ENCODE measurements at places on chromosomes 7 and 10. TPM values are rescaled to one million over a fixed set of nuclear protein-coding genes. Genes with fewer than 3 reads are reported as not detected.
A peak's percentile ranks its signal among the peaks of the same experiment; 100 is the strongest.

- no peak for DNase-seq
Observed at GRCh38 chr7:157405501-157405900, 68.7 kb downstream of the DNAJB6 start.

TECPR1 gene
- total RNA-seq: 42.3 TPM

- DNase-seq: peak; percentile 87
Observed at GRCh38 chr7:44257618-44258422, 57.0 kb downstream of the YKT6 start.

- DNase-seq: no peak
Observed at GRCh38 chr10:7312488-7312857, 98.4 kb downstream of the SFMBT2 start.

- peak; percentile 10 for DNase-seq
Observed at GRCh38 chr7:85833066-85833465, 646.2 kb upstream of the SEMA3D start.

DNA sequence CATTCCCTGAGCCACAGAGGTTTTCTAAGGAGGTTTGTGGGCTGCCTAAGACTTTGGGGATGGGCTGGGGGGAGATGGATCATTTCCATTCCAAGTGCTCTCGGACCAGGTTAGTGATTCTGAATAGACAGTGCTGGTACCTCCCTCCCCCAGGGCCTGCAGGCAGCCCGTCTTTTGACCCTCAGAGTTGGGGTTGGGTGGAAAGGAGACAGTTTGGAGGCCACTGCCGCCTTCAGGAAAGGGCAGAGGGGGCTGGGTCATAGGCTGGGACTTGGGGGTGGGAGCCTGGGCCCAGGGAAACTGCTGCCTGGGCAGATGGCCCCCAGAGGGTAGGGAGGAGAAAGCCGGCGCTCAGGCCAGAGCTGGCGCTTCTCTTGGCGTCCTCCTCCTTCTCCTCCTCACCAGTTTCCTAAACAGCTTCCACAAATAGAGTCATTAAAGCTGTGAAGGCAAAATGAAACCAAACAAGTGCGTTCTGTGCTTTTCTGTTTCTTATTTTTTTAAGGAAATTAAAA lies 4.4 kb downstream of the UNC5B start:
- no peak for DNase-seq

DNA sequence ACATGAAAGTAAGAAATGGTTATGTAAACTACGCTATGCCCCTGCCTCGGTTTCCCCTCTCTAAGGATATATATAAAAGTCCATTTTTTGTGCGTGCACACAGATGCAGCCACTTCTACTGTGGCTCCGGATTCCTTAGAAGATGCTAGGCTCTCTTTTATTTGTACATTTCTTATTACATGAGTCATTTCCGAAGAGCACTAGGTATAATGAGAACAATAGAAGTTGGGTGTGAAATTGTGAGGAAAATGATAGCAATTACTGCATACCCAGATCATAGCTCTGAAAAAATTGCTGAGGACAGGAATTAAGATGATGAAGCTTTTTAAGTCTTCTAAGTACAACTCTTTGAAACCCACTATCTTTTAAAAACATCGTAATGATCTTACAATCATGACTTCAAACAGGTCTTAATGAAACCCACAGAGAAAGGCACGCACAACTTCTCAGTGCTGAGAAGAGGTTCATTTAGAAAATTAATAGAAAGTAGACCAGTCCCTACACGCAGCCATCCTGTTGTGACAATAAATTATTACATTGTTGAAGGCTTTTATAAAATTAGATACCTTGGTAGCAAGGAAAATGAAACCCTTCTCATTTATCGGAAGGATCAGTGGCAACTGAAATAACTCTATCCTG lies 96.2 kb upstream of the FGFR2 start:
- no peak for DNase-seq

DNA sequence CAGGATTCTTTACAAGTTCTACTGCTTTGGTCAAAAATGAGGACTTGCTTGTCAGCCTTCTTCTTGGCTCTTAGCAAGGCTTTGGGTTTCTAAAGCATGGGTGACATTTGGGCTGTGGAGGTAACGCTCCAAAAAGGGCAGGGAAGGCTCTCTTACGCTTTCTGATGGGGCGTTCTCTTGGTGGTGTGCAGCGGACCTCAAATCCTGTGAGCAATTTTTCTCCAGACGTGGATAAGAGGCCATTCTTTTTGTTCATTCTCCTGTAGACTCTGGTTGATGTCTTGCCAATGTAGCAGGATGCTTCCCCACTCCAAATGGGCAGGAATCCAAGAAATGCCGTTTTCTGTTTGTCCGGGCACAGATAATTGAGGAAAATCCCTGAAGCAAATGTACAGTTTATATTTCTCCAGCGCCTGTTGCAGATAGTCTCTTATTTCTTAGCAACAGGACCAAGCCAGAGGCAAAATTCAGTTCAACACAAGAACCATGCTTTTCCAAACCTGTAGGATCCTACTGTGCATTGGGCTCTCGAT lies 138.4 kb upstream of the NFE2L3 start:
- peak; percentile 86 for DNase-seq

GRCh38 chr7:157952841-157953645 lies 616.2 kb downstream of the DNAJB6 start:
- DNase-seq: no peak

GRCh38 chr10:3502673-3503072 lies 282.3 kb downstream of the KLF6 start:
- DNase-seq: no peak

DNA sequence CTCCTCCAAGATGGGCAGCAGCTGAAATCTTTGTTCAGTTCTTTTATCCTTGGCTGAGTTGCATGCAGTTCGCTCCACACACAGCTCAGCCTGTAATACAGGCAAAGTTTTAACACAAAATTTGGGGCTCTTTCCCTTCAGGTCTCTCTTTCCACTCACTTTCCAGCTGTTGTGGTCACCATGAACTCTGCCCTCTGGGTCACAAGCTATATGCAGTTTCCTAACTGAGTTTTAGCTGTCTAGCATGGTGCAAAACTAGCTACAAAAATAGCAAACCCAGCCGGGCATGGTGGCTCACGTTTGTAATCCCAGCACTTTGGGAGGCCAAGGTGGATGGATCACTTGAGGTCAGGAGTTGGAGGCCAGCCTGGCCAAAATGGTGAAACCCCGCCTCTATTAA lies 53.2 kb downstream of the ABI1 start:
- no peak for DNase-seq

DNA sequence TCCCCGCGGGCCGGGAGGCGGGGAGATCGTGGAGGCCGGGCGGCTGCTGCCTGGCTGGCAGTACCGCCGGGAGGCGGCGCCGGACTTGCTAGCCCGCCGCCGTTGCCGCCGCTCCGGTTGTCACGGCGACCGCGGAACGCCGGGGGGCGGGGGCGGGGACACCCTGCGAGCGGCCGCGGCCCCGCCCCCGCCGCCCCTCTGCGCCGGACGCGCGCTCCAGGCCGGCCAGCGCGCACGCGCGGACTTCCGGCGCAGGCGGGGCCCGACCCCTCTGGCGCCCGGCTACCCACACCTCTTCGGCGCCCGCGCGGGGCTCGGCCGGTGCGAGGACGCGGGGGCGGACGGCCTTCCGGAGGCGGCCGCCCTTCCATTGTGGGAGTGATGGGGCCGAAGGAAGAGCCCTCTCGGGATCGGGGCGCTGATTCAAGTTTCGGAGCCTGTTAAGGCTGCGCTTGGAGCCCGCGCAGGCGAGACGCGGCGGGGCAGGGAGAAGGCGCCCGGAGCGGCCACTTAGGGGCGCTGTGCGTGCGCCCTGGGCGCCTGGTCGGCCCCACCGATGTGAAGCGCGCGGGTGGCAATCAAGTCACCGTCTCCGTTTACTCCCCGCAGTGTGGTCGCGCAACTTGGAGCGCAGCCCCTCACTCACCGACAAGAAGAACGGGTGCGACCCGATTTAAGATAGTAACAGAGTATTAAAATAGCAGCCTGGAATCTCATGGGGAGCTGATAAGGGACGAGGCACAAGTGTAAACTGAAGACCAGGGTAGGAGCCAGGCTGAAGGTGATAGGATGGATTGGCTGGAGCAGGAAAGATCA lies 449 bp upstream of the DPY19L1 start:
- peak; percentile 96 for DNase-seq

- DNase-seq: no peak
Observed at GRCh38 chr7:22393913-22394729, 37.2 kb upstream of the RAPGEF5 start.

DNA sequence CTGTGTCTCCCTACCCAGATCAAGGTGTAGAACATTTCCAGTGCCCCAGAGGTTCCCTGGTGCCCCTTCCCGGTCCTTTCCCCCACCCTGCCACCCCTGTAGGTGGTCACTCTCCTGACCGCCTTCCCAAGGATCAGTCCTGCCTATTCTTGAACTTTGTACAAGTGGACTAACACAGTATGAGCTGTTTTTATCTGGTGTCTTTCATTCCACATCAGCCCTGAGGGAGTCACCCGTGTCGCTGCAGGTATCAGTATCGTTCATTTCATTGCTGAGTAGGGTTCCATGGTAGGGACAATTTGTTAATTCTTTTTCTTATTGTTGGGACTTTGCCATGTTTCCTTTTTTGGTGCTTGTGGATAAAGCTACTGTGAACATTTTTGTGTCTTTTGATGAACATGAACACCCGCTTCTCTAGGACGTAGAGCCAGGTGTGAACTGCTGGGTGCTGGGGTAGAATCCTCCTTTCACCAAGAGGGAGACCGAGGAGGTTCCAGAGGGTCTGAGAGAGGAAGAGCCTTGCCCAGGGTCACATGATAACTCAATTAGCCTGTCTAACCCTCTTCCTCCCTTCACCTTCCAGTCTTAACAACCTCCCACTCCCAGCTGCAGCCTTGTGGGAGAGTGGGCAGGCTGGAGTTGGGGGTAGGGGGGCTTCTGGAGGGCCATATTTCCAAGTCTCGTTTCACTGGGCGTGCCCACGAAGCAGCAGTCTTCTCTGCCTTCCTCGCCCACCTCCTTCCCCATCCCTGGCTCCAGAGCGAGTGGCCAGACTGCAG lies 18.0 kb downstream of the PALD1 start:
- no peak for DNase-seq

- DNase-seq: no peak
Observed at GRCh38 chr10:78378192-78378591, 344.5 kb downstream of the RPS24 start.

RELN gene
- 31.9 TPM for total RNA-seq

DNA sequence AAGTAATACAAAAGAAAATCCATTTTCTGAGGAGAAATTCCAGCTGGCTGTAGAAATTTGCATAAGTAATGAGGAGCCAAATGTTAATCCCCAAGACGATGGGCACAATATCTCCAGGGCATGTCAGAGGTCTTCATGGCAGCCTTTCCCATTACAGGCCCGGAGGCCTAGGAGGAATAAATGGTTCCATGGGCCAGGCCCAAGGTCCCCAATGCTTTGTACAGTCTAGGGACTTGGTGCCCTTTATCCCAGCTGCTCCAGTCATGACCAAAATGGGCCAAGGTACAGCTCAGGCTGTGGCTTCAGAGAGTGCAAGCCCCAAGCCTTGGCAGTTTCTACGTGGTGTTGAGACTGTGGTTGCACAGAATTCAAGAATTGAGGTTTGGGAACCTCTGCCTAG lies 182.5 kb downstream of the GPR158 start:
- no peak for DNase-seq

DNA sequence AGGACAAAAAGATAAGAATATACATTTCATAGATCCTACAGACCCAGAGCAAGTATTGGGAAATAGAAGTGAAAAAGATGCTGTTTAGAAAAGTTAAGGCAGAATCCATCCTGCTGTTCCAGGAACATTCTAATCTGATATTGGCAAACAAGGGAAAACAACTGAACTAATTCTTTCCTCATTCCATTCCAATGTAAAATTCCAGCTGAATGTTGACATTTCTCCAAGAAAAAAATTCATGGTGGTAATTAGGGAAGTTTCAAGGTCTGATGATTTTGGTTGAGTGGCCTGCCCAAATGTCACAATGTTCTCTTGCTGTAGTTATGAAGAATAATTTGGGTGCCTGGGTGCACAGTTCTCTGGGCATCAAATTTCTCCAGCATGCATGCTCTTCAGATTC lies 15.2 kb downstream of the PIP start:
- DNase-seq: no peak

OR2A12 gene
- not detected for total RNA-seq

GRCh38 chr10:77011874-77012811 lies 625.5 kb downstream of the KCNMA1 start:
- peak; percentile 84 for DNase-seq

- no peak for DNase-seq
Observed at GRCh38 chr10:124974131-124974530, 32.2 kb downstream of the ZRANB1 start.

ZNF22 gene
- total RNA-seq: 45.0 TPM

GRCh38 chr7:25931156-25931555 lies 220.8 kb upstream of the NFE2L3 start:
- DNase-seq: no peak

C10orf120 gene
- not detected for total RNA-seq

WNT8B gene
- not detected for total RNA-seq

MOGAT3 gene
- not detected for total RNA-seq

- DNase-seq: no peak
Observed at GRCh38 chr10:7192831-7193361, 217.9 kb downstream of the SFMBT2 start.

DNA sequence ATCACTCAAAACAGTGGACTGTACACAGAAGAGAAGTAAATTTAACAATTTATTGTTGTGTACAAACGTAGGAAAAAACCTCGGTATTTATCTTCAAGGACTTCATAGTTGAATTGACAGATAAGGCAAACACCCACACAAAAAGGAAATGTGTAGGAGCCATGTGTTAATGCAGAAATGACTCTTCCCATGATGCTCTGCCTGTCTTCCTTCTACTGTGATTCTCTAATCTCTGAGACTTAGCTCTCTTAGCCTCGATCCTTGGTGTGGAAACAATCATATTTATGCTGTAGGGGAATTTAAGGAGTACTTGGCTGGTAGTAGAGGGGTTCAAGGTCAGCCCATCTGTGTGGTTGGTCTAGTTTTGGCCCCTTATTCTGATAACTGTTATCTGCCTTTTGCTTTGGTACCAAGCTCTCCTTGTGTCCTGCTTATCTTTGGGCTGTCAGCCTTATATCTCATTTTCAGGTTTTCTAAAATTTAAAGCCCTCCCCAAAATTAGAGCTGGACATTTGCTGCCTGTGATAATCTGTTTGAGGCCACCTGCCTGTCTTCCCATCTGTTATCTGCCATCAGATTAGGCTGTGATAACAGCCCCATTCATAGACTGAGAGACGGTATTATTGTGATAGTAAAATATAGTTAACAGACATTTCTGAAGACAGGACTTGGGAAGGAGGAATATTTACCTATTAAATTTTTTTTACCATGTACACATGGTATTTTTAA lies 81.7 kb downstream of the GPR85 start:
- DNase-seq: no peak

GRCh38 chr7:93835702-93836101 lies 54.9 kb downstream of the TFPI2 start:
- no peak for DNase-seq

- peak; percentile 87 for DNase-seq
Observed at GRCh38 chr7:28180364-28181147, at the start of gene JAZF1. Gene JAZF1 (minus strand): TSS chr7:28180795.

- DNase-seq: no peak
Observed at GRCh38 chr10:123287594-123288247, 133.5 kb downstream of the BUB3 start.

Data from tongue (tissue), 3 donors.